ENCODE measurements at places on chromosomes 4 and X.

GRCh38 chrX:41145920-41146608 is 60.8 kb downstream of the USP9X start:
- peak; percentile 29 for DNase-seq

DNA sequence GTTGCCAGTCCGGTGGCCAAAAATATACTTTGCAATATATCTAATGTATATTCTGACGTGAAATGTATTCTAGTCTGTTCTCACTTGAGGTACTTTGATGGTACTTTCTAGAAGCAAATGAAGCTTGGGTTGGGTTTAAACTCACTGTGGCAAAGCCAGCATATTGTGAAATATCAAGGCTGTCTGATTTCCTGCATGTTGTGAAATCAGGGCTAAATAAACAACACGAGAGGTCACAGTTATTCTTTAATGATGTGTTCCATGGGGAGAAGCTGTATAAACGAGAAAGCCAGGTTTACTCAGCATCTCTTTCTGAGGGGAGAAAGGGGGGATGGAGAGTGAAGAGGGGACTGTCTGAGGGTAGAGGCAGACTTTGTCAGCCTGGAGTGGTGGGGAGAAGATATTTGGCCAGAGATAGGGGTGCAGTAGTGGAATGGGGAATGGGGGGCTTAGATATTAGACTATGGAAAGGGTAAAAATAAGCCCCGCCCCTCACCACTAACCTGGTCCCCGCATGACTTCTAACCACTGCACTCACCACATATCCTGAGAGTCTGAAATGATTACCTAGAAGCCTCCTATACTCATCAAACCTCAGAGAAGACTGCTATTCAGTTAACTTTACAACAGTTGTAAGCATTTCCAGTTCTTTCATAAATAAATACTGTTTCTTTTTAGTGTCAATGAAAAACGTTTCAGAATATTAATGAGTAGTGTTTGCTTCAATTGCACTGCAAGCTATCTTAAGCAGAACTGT is 5.9 kb upstream of the SCARB2 start:
- DNase-seq: peak; percentile 78

DNA sequence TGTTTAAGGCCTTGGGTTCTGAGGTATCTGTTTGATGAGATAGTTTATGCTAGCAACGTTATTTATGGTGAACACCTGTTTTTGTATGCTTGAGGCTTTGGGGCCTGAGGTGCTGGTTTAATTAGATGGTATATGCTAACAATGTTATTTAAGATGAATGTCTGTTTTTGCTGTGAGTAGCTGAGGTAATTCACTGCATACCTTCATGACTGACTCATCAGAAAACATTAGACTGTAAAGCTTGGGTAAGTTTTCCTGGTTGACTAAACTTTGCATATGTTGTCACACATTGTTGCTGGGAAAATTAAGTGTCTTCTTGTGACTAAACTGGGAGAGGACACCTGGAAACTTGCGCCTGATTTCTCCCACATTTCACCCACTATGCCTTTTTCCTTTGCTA is 1026.6 kb downstream of the RAPGEF2 start:
- no peak for DNase-seq

GRCh38 chr4:73603271-73603710 is 16.9 kb downstream of the RASSF6 start:
- peak; percentile 67 for DNase-seq

DNA sequence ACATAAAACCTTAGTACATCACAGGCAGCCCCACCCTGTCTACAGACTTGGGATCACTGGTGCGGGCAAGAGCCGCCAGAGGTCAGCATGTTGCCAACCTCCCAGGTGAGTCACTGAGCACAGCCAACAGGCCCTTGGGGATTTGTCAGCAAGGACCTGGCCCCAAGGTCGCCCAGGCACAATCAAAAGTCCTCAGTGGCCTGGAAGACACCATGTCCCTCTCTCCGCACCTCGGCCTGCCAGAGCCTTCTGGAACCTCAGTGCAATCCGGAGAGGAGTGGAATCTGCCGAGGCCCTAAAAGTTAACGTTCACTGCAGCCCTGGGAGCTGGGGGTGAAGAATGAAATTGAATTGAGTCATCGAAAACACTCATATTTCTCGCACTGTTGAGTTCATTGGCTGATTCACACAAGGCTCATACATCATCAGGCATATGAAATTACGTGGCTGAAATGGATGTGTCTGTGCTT is 74.3 kb downstream of the WFS1 start:
- DNase-seq: no peak
